ENCODE measurements at places on chromosomes 5 and 9. TPM values are rescaled to one million over a fixed set of nuclear protein-coding genes. Genes with fewer than 3 reads are reported as not detected.

DNA sequence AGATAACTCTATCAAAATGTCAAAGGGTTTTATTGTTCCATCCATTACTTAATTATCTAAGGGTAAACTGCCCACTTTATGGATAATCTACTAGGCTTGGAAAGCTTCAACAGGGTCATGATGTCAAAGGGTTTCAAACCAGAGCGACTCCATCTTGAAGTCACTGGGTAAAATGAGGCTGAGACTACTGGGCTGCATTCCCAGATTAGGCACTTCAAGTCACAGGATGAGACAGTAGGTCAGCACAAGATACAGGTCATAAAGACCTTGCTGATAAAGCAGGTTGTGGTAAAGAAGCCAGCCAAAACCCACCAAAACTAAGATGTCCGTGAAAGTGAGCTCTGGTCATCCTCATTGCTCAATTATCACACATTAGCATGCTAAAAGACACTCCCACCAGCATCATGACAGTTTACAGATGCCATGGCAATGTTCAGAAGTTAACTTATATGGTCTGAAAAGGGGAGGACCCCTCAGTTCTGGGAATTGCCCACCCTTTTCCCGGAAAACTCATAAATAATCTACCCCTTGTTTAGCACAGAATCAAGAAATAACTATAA lies 138.6 kb downstream of the GNAQ start:
- DNase-seq, result no peak

GRCh38 chr5:142845402-142845921 lies 75.3 kb downstream of the ARHGAP26 start:
- DNase-seq, result no peak

DNA sequence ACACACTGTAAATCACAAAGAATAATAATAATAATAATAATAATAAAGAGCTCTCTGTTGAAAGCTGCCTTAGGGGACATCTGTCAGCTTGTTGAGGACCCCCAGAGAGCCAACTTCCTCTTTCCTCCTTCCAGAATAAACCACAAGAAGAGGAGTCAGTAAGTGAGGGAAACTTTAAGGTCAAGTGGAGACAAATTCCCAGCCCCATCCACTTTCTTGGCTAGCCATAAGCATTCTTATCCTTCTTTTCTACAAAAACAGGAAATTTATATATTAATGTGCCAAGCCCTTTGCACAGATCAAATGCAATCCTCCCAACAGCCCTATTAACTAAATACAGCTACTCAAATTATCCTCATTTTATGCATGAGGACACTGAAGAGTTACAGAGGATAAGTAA lies 9.4 kb upstream of the C5orf58 start:
- DNase-seq, result no peak

DNA sequence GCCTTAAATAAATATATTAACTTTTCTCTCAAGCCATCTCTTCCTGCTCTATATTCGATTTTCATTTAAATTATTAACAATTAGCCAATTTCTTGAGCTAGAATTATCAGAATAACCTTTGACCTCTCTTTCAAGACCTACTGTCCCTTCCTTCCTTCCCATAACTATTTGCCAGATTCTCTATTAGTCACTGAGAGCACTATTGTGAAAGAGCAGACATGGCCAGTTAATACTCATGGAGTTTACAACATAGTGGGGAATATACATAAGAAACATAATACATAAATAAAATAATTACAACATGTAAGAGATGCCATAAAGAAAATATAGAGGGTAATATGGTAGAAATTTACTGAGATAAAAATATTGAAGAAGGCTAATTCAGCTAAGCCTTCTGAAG lies 72.1 kb upstream of the CHD1 start:
- DNase-seq, result no peak

Gene RANBP3L
- 0.95 TPM for total RNA-seq

Gene HCN1
- total RNA-seq, result 0.13 TPM

Gene POC5
- 21.6 TPM for total RNA-seq

Gene FBXO4
- total RNA-seq, result 8.7 TPM

Gene STC2
- total RNA-seq, result 0.72 TPM

All from suprapubic skin (tissue), 4 donors.